SW480 (cell line): ENCODE measurements at places on chromosomes 7 and 10.

DNA sequence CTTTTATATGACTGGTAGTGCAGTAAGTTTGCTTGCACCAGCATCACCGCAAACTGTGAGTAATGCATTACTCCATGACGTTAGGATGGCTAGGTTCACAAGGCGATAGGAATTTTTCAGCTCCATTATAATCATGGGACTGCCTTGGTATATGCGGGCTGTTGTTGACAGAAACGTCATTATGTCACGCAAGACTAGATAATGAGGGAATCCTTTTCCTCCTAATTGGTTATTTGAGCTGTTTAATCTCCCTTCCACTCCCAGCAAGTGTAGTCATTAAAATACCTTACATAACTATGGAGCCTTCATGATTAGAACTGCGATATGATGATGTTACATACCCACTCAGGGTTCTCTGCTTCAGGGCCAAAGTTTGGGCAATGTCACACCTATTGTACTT lies 17.3 kb downstream of the KLLN start:
- DNase-seq: no peak

- DNase-seq: no peak
Measured at GRCh38 chr7:85217085-85217484, 30.2 kb upstream of the SEMA3D start.

DNA sequence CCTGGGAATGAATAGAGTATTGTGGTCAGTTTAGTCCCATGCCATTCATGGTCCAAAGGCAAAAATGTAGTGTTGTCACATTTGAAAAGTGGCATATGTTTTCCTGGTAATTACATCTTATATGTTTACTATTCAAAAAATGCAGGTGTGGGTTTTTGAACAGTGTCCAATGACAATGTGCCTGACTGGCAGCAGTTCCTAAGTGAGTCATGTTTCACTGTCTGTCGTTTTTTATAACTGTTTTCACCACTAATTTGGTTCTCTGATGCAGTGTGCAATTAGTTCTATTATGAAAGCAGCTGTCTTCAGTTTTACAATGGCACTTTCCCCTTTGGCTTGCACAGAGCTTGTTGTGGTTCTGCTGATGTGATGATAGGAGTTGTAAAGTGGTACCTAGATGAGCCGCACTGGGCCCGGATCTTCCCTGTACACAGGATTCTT lies 162.3 kb downstream of the SEM1 start:
- peak; percentile 78 for DNase-seq

DNA sequence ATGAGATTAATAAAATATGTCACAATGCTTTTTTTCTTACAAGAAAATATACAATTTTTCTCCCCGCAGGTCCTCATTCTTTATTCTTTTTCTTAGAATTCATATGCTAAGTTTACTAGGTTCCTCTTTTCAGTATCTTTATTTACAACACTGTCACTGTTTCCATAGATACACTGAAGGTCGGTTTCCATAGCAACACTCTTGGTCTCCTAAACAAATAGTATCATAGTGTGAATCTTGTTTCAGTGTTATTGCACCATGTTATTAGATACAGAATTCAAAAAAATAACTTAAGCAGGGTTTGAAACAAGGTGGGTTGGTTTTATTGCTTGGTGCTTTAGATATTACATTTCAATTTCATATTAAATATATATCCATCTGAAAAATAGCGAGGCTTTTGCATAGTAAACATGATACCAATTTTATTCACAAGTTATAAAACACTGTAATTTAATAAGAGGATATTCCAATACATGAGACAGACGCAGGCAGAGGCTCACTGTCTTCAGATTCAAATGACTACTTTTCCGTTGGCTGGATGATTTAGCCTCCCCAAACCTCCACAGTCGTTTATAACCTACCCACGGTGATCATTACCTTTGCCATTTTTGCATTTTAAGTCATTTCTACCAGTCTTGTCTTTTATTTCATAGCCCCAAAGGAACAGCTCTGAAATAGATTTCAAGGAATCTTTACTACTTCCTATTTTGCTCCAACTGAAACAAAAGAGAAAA lies 88.9 kb upstream of the KLF6 start:
- DNase-seq: peak; percentile 57

DNA sequence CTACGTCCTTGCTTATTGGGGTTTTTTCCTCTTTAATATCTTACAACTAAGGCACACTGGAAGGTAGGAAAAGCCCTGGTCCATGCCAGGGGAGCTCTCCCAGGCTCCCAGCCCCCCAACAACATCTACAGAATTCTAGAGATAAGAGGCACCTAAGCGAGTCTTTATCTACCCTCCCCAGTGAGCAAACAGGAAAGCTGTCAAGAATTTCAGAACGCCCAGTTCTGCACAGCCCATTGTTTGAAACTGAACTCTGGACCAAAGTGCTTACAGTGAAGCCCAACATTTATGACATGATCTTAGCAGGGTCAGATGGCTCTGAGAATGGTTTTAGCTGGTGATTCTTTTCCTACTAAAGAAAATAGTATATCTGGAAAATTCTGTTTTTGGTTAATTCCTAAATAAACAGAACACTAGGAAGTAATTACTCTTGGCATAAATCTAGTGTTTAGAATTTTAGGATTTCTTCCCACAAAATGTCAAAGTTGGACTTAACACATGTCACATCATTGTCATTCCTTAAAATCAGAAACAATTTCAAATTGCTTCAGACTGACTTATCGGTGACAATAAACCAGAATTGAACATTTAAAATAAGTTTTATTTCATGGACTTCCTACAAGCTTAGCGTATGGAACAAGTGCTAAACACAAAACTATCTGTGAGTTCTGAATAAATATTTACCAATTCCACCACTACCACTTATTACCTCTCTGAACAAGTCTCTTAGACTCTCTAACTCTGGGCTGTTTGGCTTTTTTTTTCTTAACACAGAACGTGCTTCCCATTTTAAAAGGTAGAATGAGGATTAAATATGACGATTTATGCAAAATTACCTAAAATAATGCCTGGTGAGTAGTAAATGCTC lies 31.3 kb upstream of the RNF32 start:
- DNase-seq: no peak

- no peak for DNase-seq
Measured at GRCh38 chr10:12444981-12445700, 95.8 kb downstream of the CAMK1D start.

- no peak for DNase-seq
Measured at GRCh38 chr7:156503196-156503595, 137.4 kb upstream of the RNF32 start.

DNA sequence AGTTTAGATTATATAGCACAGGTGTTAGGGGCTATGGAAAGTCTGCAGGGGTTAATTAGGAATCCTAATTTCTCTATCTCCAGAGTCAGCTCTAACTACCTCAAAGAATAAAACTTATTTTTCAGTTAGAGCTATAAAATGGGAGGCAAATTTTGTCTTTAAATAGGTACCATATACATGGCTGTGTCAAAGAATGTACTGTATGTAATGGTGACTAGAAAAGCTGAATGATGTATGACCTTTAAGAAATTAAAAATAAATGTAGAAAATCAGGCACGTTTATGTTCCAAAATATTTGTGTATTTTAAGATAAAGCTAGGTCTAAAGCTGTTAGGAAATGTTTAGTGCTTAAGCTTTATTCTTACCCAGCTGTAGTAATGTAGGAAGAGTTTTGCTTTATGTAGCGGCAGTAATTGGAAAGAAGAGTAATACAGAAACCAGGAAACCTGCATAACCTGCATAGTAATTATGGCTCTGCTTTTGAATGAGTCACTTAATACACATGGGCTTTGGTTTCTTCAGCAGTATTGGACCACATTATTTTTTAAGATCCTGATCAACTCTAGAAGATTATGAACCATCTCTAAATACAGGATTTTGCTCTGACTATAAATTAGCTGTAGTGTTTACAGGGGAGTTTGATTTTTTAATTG lies 85.0 kb downstream of the KMT2E start:
- peak; percentile 37 for DNase-seq

- no peak for DNase-seq
Measured at GRCh38 chr7:116933465-116933864, 19.8 kb upstream of the ST7 start.

- no peak for DNase-seq
Measured at GRCh38 chr10:125990974-125991373, 94.6 kb downstream of the FANK1 start.

- peak; percentile 99 for DNase-seq
Measured at GRCh38 chr7:55565681-55566080, 6.6 kb downstream of the VOPP1 start.
